ENCODE measurements at places on chromosomes 6 and 20.

- no peak for DNase-seq
Measured at GRCh38 chr20:25859649-25860530, 163.2 kb upstream of the ZNF337 start.

- no peak for DNase-seq
Measured at GRCh38 chr6:34817446-34817845, 25.6 kb downstream of the BLTP3A start.

DNA sequence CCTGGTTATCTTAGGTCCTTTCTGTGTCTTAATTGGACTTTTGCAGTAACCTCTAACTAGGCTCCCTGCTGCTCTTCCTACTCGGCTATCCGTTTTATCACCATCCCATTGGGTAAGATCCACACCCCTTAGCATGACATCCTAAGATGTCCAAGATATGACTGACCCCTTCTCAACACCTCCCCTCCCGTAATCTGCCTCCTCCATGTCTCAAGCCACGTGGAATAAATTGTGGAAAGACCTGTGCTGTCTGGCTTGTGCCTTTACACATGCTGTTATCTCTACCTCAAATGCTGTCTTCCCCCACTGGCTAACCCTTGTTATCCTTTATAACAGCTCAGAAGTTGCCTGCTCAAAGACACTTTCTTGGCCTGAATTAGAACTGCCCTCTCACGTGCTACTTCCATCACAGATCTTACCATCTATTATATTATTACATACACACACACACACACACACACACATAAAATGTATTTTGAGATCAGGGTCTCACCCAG, 26.5 kb downstream of the EIF2S2 start:
- no peak for DNase-seq

DNA sequence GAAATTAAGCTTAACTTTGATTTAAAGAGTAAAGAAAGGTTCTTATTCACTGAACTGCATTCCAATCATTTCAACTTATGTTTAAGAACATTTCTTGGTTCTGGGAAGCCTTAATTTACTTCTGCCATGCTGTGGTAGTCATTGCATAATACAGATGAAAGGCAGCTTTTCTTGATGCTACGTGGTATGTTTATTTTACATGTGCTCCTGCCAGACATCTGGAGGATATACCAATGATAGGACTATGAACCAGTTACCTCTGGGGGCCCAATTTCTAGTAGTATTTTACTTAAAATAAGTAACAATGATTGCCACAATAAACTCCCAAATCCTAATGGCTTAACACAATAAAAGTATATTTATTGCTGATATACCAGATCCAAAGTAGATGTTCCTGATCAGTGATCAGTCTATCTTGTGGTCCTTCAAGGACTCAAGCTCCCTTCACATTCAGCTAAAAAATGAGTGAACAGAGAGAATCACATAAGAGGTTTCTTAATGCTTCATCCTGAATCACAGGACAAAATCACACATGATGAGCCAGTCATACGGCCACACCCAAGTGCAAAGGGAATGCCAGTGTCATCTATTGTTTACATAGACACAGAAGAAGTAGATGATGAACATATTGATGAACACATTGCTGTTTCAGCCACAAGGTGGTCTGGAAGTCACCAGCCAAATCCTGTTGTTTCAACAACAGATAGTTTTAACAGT, 56.5 kb upstream of the CCN2 start:
- no peak for DNase-seq

GRCh38 chr6:30600451-30600961, 16.5 kb downstream of the PPP1R10 start:
- no peak for DNase-seq

- DNase-seq, result no peak
Measured at GRCh38 chr20:3743251-3743650, 10.8 kb downstream of the HSPA12B start.

GRCh38 chr6:111689946-111690345, 84.3 kb upstream of the TRAF3IP2 start:
- no peak for DNase-seq

GRCh38 chr6:14770572-14770971, 475.3 kb upstream of the JARID2 start:
- DNase-seq, result no peak

DNA sequence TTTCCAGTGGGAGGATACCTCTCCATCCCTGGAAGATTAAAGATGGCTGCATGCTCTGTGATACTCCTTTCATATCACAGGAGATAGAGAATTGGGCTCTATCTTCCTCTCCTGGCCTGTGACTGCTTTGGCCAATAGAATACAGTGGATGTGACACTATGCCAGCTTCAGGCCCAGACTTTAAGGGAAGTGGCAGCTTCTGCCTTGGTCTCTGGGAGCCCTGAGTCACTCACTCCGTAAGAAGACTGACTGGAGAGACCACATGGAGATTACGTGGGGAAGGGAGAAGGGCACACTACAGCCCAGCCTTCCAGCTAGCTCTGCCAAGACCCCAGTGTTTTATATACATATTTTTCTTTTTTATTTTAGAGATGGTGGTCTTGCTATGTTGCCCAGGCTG, 10.4 kb upstream of the MMP9 start:
- DNase-seq, result no peak

GRCh38 chr20:57619051-57619831, 985 bp downstream of the ZBP1 start:
- DNase-seq, result no peak

DNA sequence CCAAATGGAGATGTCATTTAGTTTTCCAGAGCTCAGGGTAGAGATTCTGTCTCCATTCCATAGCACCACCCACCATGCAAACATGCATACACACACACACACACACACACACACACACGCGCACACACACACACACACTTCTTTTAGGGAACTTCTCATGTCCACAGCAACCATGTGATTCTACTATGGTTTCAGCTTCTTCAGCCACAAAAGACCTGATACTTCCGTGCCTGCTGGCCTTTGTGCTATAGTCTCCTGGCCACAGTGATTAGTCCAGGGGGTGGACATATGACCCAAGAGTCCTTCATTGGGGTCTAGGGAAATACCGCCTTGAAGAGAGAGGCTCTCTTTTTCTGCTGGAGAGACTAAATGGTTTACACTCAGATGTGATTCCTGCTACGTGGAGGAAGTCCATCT, 53.5 kb downstream of the CARMIL1 start:
- DNase-seq, result no peak

DNA sequence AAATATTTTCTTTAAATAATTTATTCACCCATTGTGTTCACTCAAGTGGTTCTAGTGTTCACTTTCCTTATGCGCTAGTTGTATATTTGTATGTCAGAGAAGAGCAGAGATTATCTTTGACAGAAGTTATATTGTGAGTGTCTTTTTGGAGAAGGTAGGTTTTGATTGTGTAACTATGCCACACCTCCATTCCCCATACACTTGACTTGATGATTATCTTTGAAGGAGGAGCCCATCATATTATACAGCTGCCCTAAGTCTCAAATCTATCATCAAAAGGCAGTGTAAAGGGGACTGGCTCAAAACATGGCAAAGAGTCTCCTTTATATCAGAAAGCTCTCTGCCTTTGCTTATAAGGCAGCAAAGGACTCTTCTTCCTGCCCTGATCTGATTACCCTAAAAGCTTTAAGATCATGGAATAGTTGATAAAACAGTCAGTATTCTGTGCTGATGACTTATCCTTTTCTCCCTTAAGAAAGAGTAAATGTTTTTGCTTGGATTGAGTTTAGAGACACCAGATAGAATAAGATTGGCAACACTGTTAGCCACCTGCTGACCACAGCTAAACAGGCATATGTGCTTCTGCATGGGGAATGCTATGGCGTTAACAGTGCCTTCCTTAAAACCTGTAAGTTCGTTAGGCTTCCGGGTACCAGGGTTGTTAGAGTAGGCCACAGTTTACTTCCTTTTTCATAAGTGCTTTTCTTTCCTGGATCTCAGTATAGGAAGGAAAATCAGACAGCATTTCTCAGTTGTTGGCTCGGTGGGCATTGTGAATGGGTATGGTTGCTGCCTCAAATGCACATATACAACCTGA, 22.6 kb downstream of the TOP1 start:
- no peak for DNase-seq

DNA sequence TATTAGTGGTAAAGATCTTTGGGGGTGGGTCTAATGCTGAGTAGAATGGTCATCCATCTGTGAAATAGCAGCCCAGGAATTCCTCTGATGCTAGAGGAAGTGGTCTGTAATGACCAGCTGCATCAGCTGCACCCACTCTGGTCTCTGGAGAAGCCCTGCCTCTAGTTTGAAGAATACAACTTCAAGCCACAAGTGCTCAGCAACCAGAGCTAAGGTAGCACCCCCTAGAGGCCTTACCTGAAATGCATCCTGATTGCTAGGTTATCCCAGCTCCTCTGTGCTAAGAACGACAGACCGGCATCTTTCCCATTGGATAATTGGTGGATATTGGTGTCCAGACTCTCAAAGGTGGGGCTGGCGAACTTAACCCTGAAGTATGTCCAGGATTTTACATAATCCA, 58.2 kb downstream of the DNAH8 start:
- DNase-seq, result no peak

- DNase-seq, result no peak
Measured at GRCh38 chr20:13331536-13331935, 110.5 kb downstream of the ISM1 start.

DNA sequence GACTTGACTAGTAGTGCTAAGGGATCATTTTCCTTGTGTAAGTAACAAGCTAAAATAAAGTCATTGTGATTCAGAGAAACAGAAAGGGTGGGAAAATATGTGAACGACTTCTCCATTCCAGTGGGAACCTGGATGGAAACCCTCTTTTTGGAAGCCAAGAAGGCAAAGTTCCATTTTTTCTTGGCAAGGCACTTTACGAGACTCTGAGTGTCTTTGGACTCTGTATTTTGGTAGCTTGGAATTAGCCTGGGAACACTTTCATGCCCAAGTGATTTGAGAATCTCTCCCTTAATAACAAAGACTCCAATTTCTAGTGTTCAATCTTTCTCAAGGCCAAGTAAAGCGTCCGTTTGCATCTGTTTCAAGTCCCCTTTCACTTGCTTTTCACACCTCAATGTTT, 100.5 kb upstream of the SASH1 start:
- no peak for DNase-seq

- no peak for DNase-seq
Measured at GRCh38 chr6:156538875-156539660, 238.1 kb upstream of the ARID1B start.

DNA sequence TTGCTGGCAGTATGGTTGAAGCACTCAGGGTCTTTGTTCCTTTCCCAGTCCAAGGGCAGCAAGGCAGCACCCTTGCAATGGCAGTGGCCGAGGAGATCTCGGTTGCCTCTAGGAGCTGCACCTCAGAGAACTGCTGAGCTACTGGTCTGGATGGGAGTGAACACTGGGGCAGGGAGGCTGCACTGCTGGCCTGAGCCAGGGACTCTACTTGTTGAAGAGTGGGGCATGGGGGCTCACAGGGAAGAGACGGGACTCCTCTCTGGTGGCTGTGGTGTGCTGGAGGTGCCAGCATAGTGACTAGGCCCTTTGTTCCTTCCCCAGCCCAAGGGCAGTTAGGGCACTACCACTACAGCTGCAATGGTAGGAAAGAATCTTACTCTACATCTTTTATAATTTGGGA, 203.0 kb downstream of the ZDHHC14 start:
- no peak for DNase-seq

GRCh38 chr20:19557291-19557690, 200.8 kb upstream of the RIN2 start:
- DNase-seq, result no peak

GRCh38 chr6:144969154-144969553, 684.0 kb downstream of the UTRN start:
- no peak for DNase-seq

GRCh38 chr6:16545382-16545781, 215.9 kb downstream of the ATXN1 start:
- DNase-seq, result no peak

GRCh38 chr6:140253096-140253495, 878.6 kb upstream of the CITED2 start:
- DNase-seq, result no peak

DNA sequence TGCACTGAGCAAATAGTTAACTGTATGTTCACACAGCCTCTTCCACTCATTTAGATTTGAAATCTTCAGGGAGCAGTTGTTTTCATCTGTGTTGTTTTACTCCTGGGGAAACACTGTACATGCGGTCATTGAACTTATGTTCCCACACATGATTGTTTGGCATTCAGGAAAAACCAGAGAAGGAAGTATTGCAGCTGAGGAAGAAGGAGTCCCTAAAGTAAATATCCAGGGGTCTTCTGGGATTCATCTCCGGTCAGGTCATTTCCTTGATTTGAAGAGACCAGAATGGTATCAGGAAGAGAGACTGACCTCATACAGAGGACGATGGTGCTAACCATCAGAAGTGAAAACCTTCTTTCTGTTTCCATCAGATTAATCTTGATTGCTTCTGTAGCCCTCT, 52.5 kb downstream of the DCBLD1 start:
- no peak for DNase-seq

DNA sequence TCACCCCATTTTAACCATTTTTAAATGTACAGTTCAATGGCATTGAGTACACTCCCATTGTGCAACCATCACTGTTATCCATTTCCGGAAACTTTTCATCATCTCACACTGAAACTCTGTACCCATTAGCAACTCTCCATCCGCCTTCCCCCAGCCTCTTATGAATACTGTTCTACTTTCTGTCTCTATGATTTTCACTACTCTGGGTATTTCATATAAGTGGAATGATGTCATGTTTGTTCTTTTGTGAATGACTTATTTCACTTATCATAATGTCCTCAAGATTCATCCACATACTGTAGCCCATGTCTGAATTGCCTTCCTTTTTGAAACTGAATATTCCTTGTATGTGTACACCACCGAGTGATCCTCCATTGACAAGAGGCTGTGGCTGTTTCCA, 92.9 kb upstream of the TOX2 start:
- no peak for DNase-seq

DNA sequence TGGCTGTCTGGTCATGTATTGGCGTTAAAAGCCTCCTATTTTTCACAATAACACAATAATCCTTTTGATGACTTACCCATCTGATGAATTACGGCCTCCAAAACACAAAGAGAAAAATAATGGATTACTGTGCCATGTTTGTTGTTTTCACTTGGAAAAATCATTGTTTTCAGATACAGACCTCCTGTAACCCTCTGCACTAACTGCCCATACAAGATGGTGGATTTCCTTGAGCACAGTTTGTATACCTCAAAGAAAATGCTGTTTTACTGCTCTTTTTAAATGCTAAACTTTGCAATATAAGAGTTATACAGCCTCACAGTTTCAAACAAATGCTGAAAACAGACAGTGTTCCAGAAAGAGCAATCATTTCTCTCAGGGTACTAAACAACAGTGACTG, 61.0 kb downstream of the SMLR1 start:
- DNase-seq, result no peak

- no peak for DNase-seq
Measured at GRCh38 chr6:164078532-164079274, 664.2 kb downstream of the QKI start.

GRCh38 chr6:95614094-95614493, 36.8 kb downstream of the MANEA start:
- DNase-seq, result no peak
